ENCODE measurements at places on chromosomes 12 and 14. TPM values are rescaled to one million over a fixed set of nuclear protein-coding genes. Genes with fewer than 3 reads are reported as not detected.

DNA sequence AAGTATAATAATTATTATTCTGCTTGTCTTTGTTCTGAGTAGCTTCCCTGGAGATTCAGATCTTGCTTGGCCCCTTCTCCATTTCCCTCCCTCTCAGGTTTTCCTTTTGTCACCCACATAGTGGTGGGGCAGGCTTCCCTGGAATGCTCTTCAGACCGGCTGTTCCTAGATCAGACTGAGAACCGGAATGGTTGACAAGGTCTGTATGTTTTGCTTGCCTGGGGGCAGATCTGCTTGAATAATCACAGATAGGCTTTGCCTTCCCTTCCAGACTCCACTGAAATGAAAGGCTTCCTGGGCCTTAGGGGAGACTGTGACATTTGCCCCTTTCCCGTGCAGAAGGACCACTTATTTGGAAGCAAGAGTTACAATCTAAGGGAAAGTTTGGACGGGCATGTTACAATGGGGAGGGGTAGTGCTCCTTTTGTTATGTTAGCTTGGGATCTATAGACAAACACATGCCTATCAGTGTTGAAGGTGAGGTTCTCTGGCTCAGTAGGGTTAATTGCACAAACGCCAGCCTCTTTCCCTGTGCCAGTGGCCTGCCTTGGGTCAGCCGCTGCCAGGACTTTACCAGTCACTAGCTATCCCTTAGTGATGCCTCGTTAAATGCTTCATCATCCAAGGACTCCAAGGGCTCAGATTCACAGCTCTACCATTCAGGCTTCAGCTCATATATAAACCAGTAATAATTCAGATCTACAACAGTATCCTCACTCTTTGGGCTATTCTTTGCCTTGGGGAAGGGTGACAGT is 178.6 kb downstream of the SNAPC1 start:
- no peak for DNase-seq
- H3K4me3 ChIP-seq = no peak overlapping the region
- H3K27me3 ChIP-seq = peaks cover 2% of the 10 kb centered on the region
- H3K4me1 ChIP-seq = peaks cover 10% of the 10 kb centered on the region
- no peak overlapping the region for H3K27ac ChIP-seq
- no peaks in the 10 kb centered on the region for H3K36me3 ChIP-seq

- H3K27me3 ChIP-seq = no peaks in the 10 kb centered on the region
- peak overlapping the region; percentile 96 for H3K4me3 ChIP-seq
- H3K27ac ChIP-seq = peak overlapping the region; percentile 63
- no peak for DNase-seq
Observed at GRCh38 chr14:23284654-23285529, 1.0 kb downstream of the HOMEZ start.

Gene IPO4
- 29.0 TPM for total RNA-seq

- H3K36me3 ChIP-seq = no peaks in the 10 kb centered on the region
- peaks cover 22% of the 10 kb centered on the region for H3K4me1 ChIP-seq
- no peak for DNase-seq
- H3K27me3 ChIP-seq = no peaks in the 10 kb centered on the region
Observed at GRCh38 chr14:77580964-77581505, 35.4 kb downstream of the SPTLC2 start.

- no peak for DNase-seq
- no peaks in the 10 kb centered on the region for H3K4me1 ChIP-seq
- no peak overlapping the region for H3K4me3 ChIP-seq
- no peak overlapping the region for H3K27ac ChIP-seq
- peaks cover 4% of the 10 kb centered on the region for H3K27me3 ChIP-seq
Observed at GRCh38 chr12:125720961-125721360, 655.7 kb downstream of the AACS start.

Gene BDKRB2
- 0.15 TPM for total RNA-seq

- H3K36me3 ChIP-seq = no peaks in the 10 kb centered on the region
- H3K4me1 ChIP-seq = peaks cover 8% of the 10 kb centered on the region
- H3K27ac ChIP-seq = no peak overlapping the region
- DNase-seq = no peak
- no peaks in the 10 kb centered on the region for H3K27me3 ChIP-seq
Observed at GRCh38 chr14:59093902-59094301, 94.6 kb upstream of the DAAM1 start.

DNA sequence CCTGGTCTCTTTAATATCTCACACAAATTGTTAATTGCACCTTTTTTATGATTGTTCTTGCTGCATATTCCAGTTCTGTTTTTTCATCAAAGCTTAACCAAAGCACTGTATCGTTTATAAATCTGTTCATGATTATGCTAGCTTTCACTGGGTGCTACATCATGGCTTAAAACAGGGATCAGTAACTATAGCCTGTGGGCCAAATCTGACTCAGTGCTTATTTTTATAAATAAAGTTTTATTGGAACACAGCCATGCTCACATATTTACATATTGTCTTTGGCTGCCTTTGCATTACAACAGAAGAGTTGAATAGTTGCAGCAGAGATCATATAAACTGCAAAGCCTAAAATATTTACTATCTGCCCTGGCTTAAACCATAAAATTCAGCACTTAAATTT is 183.4 kb upstream of the NRXN3 start:
- H3K27me3 ChIP-seq = no peaks in the 10 kb centered on the region
- no peak for DNase-seq
- peaks cover 9% of the 10 kb centered on the region for H3K4me1 ChIP-seq
- no peaks in the 10 kb centered on the region for H3K36me3 ChIP-seq

Gene NFYB
- 19.7 TPM for total RNA-seq

DNA sequence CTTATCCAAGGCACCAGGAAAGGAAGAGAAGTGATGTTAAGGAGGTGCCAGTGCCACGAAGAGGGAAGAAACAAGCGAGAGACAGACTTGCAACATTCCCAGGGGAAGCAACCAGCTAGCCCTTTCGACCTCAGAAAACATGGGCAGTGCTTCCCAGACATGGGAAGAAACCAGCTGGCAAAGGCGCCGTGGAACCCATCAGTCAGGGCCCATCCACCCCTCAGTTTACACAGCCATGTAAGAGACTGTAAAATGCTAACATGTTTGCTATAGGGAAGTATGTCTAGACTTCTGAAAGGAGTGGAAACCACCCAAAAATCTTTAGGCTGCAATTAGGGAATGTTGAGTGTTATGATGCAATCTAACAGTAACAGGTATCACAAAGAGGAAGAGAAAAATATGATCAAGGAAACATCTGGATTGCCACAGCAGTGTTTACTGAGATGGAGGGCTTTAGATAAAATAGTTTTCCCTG is 26.3 kb downstream of the ANAPC5 start:
- no peak for DNase-seq
- peaks cover 1% of the 10 kb centered on the region for H3K27me3 ChIP-seq
- peaks cover 33% of the 10 kb centered on the region for H3K36me3 ChIP-seq
- H3K4me1 ChIP-seq = no peaks in the 10 kb centered on the region
- no peak overlapping the region for H3K4me3 ChIP-seq
- no peak overlapping the region for H3K27ac ChIP-seq

Gene RIN3
- 25.8 TPM for total RNA-seq

GRCh38 chr12:89632778-89633177 is 75.9 kb downstream of the ATP2B1 start:
- no peaks in the 10 kb centered on the region for H3K36me3 ChIP-seq
- no peaks in the 10 kb centered on the region for H3K4me1 ChIP-seq
- no peak for DNase-seq
- no peak overlapping the region for H3K4me3 ChIP-seq
- no peak overlapping the region for H3K27ac ChIP-seq
- no peaks in the 10 kb centered on the region for H3K27me3 ChIP-seq

Gene AMDHD1
- not detected for total RNA-seq

DNA sequence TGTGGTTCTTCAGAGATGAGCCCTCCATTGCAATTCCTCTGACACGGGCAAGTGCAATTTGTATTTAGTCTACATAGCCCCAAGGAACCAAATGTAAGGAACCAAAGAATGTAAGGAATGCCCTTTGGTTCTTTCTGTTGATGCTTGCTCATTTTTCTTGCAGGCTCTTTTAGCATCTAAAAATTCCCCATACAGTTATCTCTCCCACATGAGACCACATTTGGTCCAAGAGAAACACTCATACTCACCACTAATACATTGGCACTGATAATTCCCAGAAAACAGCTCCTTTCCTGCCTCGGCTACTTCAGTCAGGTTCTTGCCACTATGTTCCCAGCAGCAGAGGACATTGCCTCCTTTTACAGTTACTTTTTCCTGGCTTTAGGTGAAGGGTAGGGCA is 332.6 kb downstream of the AEBP2 start:
- H3K27ac ChIP-seq = no peak overlapping the region
- H3K27me3 ChIP-seq = peaks cover 1% of the 10 kb centered on the region
- no peak for DNase-seq
- H3K4me1 ChIP-seq = no peaks in the 10 kb centered on the region

DNA sequence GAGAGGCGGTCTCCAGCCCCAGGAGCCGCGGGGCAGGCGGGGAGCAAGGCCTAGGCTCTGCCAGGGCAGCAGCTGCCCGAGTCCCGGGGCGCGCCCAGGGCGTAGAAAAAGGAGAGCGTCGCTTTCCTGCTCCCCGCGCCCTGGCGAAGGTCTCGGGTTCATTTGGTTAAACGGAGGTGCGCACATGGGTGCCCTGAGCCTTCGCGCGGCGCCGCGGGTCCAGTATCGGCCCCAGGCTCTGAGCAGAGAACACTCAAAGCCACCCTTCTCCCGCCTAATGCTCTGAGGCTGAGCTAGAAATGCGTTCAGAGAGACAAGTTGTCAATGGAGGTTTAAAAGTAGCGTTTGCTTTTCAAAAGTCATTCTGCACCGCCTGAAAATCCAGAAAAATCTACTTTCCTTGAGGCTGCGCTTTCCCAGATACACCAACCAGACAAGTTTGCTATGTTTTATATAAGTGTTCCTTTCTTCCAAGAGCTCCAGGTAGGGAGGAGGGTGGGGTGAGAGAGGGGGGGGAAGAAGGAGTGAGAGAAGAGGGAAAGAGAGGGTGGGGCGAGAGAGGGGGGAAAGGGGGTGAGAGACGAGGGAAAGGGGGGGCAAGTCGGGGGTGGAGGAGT is 1.5 kb downstream of the TMEM132C start:
- no peak overlapping the region for H3K27ac ChIP-seq
- DNase-seq = no peak
- H3K4me1 ChIP-seq = no peaks in the 10 kb centered on the region
- no peak overlapping the region for H3K4me3 ChIP-seq
- peaks cover 10% of the 10 kb centered on the region for H3K36me3 ChIP-seq

- no peaks in the 10 kb centered on the region for H3K36me3 ChIP-seq
- H3K27me3 ChIP-seq = no peaks in the 10 kb centered on the region
- no peak overlapping the region for H3K27ac ChIP-seq
- H3K4me1 ChIP-seq = peaks cover 3% of the 10 kb centered on the region
Observed at GRCh38 chr12:100184549-100185145, 16.0 kb upstream of the ACTR6 start.

GRCh38 chr14:34256223-34256622 is 205.8 kb downstream of the SPTSSA start:
- DNase-seq = no peak
- no peaks in the 10 kb centered on the region for H3K36me3 ChIP-seq
- no peak overlapping the region for H3K4me3 ChIP-seq
- H3K27ac ChIP-seq = no peak overlapping the region
- H3K4me1 ChIP-seq = peaks cover 9% of the 10 kb centered on the region
- H3K27me3 ChIP-seq = no peaks in the 10 kb centered on the region

Gene MYO1H
- 4.4 TPM for total RNA-seq

GRCh38 chr12:68641138-68641537 is 30.4 kb downstream of the RAP1B start:
- H3K27me3 ChIP-seq = peaks cover 1% of the 10 kb centered on the region
- H3K4me3 ChIP-seq = no peak overlapping the region
- no peak overlapping the region for H3K27ac ChIP-seq
- DNase-seq = no peak

DNA sequence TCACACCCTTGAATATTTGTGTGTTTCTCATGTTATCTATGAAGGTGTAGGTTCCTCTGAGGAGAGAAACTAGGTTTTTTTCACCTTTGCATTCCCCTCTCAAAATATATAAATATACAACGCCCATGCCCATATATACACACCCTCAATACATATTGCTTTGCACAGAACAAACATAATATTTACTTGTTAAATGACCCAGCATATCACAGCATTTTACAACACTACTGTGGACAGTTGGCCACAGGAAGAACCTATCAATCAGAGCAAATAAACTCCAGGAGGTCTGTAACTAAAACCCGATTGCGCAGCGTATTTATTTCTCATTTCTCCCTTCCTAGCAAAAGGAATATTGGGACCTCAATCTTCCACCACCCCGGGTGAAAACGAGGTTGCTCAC is 196.0 kb downstream of the SLC5A8 start:
- H3K27me3 ChIP-seq = no peaks in the 10 kb centered on the region
- no peak overlapping the region for H3K27ac ChIP-seq
- no peak for DNase-seq
- no peaks in the 10 kb centered on the region for H3K36me3 ChIP-seq
- no peak overlapping the region for H3K4me3 ChIP-seq

Gene SRRM4
- total RNA-seq = 3.6 TPM

Gene ERBB3
- 4.2 TPM for total RNA-seq

- no peak overlapping the region for H3K27ac ChIP-seq
- H3K4me3 ChIP-seq = no peak overlapping the region
- H3K27me3 ChIP-seq = no peaks in the 10 kb centered on the region
- no peaks in the 10 kb centered on the region for H3K4me1 ChIP-seq
- DNase-seq = no peak
Observed at GRCh38 chr14:99256483-99256874, 15.5 kb downstream of the BCL11B start.

GRCh38 chr12:3219233-3219632 is 142.1 kb downstream of the TSPAN9 start:
- no peak overlapping the region for H3K27ac ChIP-seq
- peaks cover 11% of the 10 kb centered on the region for H3K27me3 ChIP-seq
- H3K4me1 ChIP-seq = peaks cover 43% of the 10 kb centered on the region
- no peak for DNase-seq

Gene KRT83
- not detected for total RNA-seq

DNA sequence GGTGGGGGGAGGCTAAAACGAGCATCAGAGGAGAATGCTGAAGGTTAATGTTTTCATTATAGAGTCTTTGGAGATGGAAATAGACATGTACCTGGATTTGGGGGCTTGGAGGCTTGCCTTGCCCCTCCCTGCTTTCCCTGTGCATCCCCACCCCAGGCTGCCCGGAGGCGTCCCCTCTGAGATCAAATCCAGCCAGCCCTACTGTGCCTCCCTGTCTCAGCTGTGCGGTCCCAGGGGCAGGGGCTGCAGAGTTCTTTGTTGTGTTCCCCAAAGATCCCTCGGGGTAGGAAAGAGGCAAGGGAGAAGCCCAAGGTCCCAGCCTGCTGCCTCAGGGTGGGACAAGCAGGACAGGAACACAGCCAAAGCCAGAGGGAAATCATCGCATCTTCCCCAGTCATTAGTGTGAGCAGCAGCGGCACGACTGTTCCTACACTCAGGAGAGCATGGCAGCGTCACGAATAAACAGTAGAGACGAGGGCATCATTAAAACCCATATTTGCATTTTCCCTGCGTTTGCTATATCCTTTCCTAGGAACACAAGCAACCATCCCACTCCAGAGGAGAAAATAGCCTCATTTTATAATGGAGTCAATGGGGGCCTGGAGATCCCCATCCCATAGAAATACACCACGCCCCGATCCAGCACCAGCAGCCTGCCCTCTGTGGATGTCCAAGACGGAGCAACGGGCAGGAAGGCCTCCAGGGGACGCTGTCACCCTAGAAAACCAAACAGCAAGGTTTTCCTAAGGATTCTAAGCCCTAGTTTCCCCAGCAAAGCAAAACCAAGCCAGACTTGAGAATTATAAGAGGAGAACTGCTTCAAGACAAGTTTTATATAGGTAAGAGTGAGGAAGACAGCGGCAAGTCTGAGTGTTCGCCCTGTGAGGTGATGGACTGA is 32.4 kb downstream of the ANO2 start:
- no peaks in the 10 kb centered on the region for H3K27me3 ChIP-seq
- peaks cover 5% of the 10 kb centered on the region for H3K4me1 ChIP-seq
- no peak overlapping the region for H3K27ac ChIP-seq
- no peaks in the 10 kb centered on the region for H3K36me3 ChIP-seq

All from endothelial cell (in vitro differentiated cells).